ENCODE measurements at places on chromosomes 16 and 17.

- DNase-seq, result no peak
Measured at GRCh38 chr16:82660075-82660645, 33.4 kb downstream of the CDH13 start.

DNA sequence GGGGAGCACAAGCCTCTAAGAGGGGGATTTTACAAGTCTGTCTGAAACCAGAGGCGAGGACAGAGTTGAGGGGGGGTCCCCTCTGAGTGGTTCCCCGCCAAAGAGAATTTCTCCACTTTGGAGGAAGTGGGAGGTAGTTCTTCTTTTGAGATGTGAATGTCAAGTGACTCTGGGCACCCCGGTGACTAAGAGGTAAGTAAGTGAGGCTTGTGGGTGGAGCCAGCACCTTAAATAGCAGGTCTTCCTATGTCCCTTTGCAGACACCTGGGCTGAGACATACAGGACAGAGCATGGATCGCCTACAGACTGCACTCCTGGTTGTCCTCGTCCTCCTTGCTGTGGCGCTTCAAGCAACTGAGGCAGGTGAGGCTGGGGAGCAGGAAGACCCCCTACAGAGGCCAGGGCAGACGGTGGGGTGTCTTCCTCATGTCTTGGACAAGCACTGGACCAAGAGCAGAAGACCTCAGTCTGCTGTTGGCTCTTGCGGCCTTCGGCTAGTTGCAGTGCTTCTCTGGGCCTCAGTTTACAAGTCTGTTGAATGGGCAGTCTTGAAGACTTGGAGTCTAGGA is at the start of gene CCL22:
Gene CCL22 (plus strand): TSS at position 257 of the 569 bp plus-strand sequence. CDS start 34 bp downstream, at position 291.
- no peak for DNase-seq

GRCh38 chr17:80253631-80254395 is 6.8 kb upstream of the RNF213 start:
- peak; percentile 41 for DNase-seq

GRCh38 chr17:45319239-45319703 is 2.5 kb upstream of the MAP3K14 start:
- DNase-seq, result no peak

- DNase-seq, result no peak
Measured at GRCh38 chr17:68184816-68185436, 62.9 kb upstream of the AMZ2 start.

- DNase-seq, result no peak
Measured at GRCh38 chr17:79675413-79675725, 55.4 kb upstream of the ENPP7 start.

GRCh38 chr16:3759736-3760135 is 42.4 kb upstream of the TRAP1 start:
- no peak for DNase-seq

GRCh38 chr17:67293251-67294203 is 48.5 kb upstream of the HELZ start:
- DNase-seq, result peak; percentile 56

DNA sequence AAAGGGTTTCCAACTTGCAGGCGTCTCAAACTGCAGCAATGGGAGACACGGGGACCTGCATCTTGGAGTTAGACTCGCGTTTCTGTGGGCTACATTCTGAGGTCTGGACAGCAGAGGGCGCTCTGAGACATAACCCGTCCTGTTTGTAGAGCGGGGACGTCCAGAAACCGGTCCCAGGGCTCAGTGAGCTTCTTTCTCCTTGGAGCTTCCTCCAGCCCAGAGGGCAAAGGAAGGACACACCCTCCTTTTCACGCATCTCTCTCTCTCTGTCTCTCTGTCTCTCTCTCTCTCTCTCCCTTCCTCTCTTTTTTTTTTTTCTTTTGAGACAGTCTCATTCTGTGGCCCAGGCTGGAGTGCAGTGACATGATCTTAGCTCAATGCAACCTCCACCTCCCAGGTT is 19.8 kb downstream of the COX4I1 start:
- peak; percentile 39 for DNase-seq

DNA sequence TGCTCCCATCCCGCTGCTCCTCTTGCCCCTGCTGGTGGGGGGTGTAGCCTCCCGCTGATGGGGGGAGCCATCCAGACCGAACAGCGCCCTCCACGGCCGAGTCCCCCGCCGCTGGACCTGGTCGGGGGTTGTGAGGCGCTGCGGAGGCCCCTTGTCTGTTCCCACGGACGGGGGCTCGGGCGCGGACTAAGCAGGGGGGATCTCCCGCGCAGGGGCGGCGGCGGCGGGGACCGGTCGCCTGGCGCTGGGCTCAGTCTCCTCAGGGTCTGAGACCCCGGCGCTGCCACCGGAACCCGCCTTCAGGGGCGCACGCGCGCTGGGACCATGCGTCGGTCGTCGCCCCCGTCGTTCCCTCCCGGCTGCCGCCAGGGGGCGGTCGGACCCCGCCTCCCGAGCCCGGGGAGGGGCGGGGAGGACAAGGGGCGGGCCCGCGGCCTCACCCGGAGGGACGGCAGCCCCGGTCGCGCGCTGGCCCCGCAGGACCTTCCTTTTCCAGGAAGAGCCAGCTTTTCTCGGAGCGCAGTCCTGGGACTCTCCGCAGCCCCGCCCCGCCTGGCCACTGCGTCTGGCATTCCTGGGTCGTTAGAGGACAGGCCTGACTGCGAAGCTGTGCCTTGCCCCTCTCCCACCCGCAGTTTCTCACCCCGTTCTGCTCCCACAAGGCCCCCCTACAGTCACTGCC is 6.3 kb upstream of the IL32 start:
- peak; percentile 91 for DNase-seq

DNA sequence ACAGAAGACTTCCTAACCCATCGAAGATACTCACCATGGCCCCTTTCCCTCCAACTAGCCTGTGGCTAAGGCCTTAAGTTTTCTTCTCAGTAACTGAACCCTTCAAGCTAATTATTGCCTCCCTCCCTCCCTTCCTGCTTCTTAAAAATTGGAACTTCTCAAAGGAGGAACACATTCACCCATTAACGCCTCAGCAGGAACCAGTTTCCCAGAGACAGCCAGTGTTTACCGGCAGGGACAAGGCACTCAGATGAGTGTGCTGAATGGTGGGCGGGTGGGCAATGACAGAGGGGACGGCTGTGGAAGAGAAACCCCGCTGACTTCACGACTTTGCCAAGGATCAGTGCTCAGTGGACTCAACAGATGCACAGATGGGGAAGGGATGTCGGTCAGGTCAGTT is 20.3 kb downstream of the PITPNA start:
- no peak for DNase-seq

DNA sequence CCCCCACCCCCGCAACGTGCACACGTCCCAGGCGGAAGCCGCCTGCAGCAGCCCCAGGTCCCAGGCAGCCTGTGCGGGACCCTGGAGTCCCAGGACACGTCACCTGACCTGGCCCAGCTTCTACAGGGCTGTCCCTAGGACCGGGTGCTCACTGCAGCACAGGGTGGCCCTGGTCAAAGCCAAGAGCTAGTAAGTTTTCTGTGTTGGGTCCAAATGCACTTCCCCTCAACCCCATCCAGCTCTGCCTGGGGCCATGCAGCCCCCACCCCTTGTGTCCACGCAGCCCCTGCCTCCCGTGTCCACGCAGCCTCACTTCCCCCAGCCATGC is 22.1 kb upstream of the PVALEF start:
- no peak for DNase-seq

- peak; percentile 9 for DNase-seq
Measured at GRCh38 chr17:35931794-35932425, 1.3 kb upstream of the RDM1 start.

DNA sequence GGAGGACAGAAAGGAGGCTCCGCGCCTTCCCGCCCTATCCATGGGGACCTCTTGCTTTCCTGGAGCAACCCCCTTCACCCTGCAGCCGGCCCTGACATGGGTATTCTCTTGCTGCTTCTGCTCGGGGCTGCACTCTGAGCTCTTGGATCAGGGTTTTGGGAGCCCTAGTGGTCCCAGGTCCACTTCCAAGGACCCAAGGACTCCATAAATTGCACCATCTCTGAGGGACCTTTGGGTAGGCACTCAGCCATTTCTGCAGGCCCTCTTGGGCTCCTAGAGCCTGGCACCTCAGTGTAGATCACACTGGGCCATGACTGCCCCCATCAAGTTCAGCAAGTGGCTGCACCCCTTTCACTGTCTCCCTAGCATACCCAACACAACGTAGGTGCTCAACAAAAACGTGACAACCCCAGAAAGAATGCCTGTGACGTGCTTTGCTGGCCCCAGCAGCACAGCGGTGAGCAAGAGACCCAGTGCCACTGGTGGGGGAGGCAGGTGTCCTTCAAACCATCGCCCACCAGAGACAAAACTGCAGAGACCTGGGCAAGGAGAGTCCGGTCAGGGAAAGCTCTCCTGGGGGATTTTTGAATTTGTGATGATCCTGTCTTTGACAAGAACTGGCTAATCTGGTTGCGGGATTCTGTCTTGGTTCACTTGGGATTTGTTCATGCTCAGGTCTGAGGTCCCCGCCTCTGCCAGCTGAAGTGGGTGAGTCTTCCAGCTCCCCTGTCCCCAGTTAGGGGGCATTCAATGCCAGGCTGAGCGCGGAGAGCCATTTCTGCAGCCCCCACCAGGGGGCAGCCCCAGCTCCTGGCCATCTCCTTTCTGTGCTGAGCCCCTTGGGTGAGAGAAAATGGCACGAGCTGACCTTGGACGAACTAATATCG is 2.5 kb upstream of the RAB11FIP4 start:
- DNase-seq, result no peak

DNA sequence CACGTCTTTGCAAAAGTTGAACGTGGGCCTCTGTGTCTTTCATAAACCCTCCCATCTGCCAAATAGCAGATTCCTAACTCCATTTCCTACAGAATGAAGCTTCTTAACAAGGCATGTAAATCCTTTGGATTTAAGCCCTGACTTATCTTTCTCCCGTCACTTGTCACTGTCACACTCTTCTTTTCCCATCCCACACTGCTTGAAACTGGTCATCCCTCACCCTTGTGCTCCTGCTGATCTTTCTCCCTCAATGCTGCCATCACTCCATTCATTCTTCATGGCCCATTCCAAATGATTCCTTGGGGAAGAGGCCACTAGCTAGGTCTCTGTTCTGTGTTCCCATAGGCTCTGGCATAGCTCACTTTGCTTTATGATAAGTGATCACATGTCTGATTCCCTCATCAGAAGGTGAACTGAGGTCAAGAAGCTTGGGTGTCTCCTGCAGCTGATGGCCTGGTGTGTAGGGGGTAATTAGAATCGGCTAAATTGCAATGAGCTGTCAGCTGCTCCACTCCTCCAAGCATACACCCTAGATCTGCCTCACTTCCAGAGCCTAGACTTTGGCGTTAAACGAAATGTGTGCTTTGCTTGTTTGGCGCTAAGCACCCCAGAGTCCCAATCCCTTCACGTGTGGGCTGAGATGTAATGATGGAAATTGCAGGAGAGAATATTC is 61.7 kb downstream of the PECAM1 start:
- DNase-seq, result no peak

GRCh38 chr17:13078591-13079385 is 61.0 kb upstream of the ELAC2 start:
- no peak for DNase-seq

GRCh38 chr16:7055443-7055842 is 277.2 kb upstream of the RBFOX1 start:
- DNase-seq, result no peak

GRCh38 chr16:855471-855870 is 54.9 kb upstream of the GNG13 start:
- DNase-seq, result no peak

- no peak for DNase-seq
Measured at GRCh38 chr17:13518261-13519000, 83.3 kb downstream of the HS3ST3A1 start.

Measured in right kidney (tissue), 9 donors.